Naive thymus-derived CD4-positive, alpha-beta T cell (primary cell): ENCODE measurements at places on chromosomes 16 and 17.

DNA sequence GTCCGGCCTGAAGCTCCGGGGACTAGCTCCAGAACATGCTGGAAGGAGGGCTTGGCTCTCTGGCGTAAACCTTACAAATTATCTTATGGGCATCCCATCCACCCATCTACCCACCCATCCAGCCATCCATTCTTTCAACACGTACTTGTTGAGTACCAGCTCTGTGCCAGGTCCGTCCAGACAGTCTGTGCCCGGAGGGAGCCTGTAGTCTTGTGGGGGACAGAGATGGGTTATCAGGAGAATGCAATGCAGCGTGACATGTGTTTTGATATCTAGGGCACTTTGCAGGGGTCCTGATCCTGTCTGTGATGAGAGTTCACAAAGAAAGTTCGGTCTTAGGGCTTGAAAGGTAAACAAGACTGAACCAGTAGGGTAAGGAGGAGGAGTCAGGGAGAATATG, 4.1 kb upstream of the SLC13A2 start:
- DNase-seq, result no peak

DNA sequence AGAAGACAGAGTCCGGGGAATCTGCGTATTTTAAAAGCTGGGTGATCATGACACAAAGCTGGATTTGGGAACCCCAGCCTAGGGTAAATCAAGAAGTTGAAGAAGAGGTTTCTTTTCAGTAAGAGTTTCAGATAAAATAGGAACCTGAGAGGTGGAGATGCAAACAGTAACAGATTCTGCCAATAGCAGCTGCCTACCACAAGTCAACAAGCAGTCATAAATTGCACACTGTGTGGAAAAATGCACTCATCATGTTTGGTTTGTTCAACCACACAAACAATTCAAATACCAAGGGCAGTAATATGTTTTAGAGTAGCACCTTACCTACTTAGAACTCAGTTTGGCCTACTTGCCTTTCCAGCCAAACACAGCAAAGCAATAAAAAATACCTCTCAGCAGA, 14.0 kb downstream of the MYO1D start:
- no peak for DNase-seq

DNA sequence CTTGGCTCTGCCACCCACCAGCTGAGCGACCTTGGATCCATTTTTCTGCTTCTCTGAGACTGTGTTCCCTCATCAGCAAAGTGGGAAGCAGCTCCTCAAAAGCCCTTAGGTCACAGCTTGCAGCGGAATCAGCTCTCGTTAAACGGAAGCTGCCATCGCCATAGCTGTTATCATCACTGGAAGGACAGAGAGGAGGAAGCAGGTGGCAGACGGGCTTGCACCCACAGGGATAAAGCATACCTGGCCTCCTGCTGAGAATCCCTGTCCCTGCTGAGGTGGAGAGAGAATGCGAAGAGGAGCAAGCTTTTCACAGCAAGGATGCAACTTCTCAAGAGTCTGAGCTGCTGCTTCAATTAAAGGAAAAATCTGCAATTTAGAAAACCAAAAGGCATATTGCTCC, 106.6 kb downstream of the CLEC16A start:
- no peak for DNase-seq

- no peak for DNase-seq
These were observed 128.2 kb downstream of the ZNF778 start for GRCh38 chr16:89345642-89346150.

DNA sequence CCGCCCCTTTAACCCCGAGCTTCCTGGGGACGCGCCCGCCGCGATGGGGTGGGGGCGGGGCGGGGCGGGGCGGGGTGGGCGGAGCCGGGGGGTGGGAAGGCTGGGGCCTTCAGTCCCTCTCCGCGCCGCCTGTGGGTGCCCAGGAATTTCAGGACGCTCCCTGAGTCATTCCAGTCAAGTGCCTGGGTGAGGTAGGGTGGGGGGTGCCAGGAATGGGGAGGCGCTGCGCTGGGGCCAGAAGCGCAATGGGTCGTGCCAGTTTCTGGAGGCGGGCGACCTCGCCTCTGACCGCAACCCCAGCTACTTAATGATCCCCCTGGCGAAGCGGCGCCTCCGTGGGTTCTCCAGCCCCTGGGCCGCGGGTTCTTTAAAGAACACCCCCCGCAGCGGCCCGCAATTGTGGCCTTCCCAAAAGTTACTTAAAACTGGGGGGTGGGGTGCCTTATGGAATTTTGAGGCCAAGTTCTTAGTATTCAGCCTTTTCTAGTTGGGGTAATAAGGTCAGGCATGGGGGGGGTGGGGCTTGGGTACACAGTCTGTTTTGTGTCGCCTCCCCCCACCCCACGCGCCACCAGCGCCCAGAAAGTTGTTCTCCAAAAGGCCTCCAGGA, 826 bp upstream of the GSE1 start:
- no peak for DNase-seq

- DNase-seq, result no peak
These were observed 221.0 kb downstream of the CCDC182 start for GRCh38 chr17:57523926-57524632.

DNA sequence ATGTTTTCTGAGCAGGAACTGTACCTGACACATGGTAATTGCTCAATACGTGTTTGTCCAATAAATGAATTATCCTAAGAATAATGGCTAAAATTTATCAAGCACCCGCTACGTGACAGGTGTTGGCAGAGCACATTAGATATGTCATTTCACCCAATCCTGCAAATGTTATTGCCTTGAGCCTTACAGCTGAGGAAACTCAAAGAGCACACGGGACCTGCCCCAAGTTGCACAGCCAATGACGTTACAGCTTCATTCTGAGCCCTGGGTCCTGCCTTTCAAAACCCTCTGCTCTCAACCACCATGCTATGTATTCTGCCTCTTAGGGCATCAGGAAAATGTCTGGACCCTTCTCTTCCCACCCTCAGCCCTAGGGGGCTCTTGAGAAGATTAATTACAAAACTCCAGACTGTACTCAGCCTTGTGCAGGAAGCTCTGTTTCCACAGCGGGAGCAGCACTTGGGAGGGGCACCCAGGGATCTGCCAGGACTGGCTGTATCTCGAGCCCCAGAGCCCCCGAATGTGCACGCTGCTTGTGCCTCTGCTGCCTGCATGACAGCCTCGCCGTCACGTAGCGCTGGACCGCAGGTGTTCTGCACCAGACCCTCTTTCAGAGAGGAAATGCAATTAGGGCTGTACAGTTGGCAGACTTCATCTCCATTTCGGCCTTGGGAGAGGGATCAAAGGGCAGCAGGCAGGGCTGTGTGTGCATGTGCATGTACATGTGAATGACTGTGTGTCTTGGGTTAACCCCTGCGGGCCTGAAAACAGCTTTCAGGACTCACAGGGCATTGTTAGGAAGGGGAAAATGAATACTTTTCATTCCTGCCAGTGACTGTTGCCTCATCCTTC, 71.6 kb downstream of the GPR139 start:
- DNase-seq, result no peak

GRCh38 chr17:65013613-65014391, 42.7 kb downstream of the GNA13 start:
- no peak for DNase-seq

DNA sequence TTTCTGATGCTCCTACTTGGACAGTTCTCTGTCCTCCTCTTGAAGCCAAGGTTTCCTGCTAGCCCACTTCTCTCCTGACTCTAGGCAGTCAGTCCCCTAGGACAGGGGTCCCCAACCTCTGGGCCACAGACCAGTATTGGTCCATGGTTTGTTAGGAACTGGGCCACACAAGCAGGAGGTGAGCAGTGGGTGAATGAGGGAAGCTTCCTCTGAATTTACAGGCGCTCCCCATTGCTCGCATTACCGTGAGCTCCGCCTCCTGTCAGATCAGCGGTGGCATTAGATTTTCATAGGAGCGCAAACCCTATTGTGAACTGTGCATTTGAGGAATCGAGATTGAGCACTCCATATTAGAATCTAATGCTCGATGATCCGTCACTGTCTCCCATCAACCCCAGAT, 55.7 kb downstream of the GNA13 start:
- no peak for DNase-seq

GRCh38 chr16:84288902-84289301, 5.8 kb upstream of the WFDC1 start:
- no peak for DNase-seq

GRCh38 chr17:20122254-20122879, 113.2 kb downstream of the SPECC1 start:
- DNase-seq, result no peak

- DNase-seq, result no peak
These were observed 157.3 kb downstream of the VPS53 start for GRCh38 chr17:557371-557770.

- DNase-seq, result no peak
These were observed 13.3 kb upstream of the MPO start for GRCh38 chr17:58294034-58294433.

DNA sequence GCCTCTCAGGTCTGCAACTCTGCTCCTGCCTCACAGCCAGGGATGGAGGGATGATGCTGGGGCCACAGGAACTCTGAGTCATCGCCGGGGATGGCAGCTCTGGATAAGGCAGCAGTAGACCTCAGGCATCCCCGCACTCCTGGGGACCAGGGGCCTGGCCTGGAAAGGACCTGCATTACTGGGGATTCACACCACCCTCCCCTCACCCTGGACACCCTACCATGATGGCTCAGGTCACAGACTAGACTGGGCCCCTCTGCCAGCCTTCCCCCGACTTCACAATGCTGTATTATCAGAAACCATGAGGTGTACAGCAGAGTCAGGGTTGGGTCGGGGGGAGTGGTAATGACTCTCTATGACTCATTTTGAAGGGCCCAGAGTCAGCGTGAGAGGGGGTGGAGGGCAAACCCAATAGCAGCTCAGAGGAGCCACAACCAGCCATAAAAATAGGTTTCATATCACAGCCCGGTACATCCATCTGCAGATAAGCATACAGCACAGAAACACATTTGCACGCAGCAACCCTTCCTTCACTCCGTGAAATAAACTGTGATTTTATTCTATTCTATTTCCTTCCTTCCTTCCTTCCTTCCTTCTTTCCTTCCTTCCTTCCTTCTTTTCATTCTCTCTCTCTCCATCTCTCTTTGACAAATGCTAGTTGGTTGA, 28.8 kb downstream of the DYNLRB2 start:
- peak; percentile 74 for DNase-seq

DNA sequence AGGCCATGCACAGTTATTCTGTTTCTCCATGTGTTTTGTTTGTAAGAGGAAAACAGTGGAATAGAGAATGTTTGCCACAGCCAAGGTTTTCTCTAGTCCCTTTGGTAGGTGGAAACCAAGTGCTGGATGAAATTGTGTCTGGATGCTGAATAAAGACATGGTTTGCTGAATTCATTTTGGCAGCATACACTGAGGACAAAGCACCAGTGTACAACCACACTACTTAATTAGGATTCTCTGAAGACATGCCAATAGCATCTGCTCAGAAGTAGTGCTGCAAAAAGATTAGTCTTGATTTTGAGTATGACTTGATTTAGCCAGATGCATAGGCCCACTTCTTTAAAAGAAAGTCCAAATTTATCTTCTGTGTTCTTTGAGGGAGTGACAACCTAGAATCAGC, 230.5 kb upstream of the CACNG5 start:
- DNase-seq, result no peak

GRCh38 chr16:85963753-85964285, 64.9 kb downstream of the IRF8 start:
- no peak for DNase-seq

DNA sequence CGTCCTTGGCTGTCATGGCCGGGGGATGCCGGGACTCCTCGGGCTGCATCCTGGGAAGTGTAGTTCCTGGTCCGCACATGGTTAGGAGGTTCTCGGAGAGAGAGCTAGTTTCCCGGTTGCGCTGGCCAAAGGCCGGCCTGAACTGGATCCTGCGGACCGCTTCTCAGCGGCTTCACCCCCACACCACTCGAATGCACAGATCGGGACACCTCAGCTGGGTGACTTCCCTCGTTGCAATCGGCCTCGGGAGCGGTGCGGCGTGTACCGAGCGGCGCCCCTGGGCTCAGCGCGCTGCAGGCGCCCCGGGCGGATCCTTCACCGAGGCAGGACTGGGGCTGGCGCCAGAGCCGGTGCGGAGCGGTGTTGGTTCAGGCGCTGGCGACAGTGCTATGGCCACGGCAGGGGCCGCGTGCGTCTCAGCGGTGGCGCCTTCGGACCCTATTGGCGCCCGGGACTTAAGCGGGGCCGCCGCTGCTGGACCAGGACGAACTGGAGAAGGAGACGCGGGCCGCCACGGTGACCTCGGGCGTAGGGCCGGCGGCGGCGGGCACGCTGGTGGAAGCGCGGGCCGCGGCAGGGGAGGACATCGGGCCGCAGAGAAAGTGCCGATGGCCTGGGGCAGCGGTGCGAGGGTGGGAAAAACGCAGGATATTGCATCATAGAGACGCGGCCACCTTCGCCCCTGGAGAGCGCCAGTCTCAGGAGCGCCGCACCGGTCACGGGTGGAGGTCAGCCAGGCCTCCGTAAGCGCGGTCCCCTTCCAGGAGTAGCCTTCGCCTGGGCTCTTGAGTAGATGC, 11.4 kb downstream of the ZNF629 start:
- DNase-seq, result peak; percentile 51

DNA sequence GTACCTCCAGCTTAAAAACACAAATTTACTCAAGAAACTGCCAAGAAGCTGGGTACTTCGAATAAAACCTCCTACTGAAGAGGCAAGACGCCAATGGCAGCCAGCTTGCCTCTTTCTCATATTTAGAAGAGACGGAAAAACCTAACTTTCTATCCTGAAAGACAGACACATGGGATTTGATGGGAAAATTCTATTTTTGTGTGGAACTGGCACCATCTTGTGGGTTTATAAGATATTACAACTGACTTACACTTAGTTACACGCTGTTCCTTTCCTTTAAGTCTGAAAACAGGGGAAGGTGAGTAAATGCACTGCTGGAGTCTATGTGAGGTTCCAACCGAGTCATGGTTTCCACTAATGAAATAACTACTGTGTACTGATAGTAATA, 10.3 kb downstream of the ZNF18 start:
- DNase-seq, result no peak

GRCh38 chr16:61289141-61289540, 747.1 kb downstream of the CDH8 start:
- DNase-seq, result no peak

GRCh38 chr17:41464682-41465081, 2.5 kb downstream of the KRT32 start:
- DNase-seq, result no peak

- no peak for DNase-seq
These were observed 24.1 kb downstream of the WIPI1 start for GRCh38 chr17:68433211-68433610.

- DNase-seq, result peak; percentile 51
These were observed 22.8 kb upstream of the PVALEF start for GRCh38 chr17:81142301-81143199.

DNA sequence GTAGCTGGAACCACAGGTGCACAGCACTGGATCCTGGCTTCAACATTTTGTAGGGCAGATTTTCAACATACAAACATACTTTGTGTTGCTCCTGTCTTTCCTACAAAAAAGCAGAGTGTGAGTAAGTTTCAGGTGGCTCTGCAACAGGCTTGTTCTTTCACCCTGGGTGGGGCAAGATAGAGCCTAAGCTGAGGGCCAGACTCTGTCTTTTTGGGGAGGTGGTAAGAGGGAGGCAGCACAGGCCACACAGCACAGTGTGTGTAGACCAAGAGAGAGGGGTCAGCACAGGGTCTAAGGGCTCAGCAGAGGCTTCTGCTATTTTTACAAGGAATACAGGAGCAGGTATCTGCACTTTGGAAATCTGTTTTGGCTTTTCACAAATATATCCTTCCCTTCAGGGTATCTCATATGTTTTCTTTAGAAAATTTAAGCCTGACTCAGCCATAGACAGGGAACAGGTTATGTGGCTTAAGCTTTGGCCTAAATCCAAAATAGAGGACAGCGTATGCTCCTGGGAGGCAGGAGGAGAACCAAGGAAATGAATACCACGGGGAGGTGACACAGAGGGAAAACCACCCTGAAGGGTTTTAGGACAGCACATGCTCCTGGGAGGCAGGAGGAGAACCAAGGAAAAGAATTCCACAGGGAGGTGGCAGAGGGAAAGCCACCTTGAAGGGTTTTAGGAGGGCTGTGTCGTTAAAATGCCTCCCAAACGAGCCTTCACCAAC, 21.6 kb downstream of the EMC8 start:
- no peak for DNase-seq
